Stimulated activated CD4-positive, alpha-beta T cell treated with anti-CD3 and anti-CD28 coated beads, Interleukin-4, amount 100 ng/mL, for 24 hours (primary cell): ENCODE measurements at places on chromosomes 4 and X.

DNA sequence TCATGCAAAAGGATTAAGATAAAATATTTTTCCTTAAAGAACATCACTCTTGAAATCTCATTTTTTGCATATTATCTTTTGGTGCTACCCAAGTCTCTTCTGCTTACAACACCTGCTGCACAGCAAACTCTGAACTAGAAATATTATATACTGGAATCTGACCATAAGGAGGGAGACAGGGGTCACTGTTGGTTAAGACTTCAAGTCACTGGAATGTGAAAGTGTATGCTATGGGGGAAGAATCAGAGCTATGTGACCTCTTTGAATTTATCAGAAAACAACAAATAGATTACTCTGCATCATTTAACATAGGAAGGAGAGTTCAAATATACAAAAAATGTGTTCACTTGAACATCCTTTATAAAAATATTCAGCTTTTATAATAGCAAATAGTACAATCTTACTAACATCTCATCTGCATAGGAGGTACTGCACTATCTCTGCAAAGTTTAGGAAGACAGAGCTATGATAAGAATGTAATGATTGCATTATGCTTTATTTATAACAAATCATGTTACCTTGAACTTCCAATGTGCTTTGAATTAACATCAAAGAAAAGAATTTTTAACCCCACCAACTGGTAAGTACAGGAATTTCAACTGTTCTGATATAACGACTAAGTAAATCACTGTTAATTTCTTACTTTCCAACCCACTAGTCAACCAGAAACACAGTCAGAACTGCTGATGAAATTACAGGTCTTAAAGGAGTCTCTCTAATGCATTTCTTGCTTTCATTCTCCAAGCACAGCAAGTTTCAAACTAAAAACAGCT is 69.8 kb downstream of the ZNF827 start:
- DNase-seq, result no peak

GRCh38 chr4:77146186-77147078 is 10.6 kb upstream of the CCNG2 start:
- no peak for DNase-seq

DNA sequence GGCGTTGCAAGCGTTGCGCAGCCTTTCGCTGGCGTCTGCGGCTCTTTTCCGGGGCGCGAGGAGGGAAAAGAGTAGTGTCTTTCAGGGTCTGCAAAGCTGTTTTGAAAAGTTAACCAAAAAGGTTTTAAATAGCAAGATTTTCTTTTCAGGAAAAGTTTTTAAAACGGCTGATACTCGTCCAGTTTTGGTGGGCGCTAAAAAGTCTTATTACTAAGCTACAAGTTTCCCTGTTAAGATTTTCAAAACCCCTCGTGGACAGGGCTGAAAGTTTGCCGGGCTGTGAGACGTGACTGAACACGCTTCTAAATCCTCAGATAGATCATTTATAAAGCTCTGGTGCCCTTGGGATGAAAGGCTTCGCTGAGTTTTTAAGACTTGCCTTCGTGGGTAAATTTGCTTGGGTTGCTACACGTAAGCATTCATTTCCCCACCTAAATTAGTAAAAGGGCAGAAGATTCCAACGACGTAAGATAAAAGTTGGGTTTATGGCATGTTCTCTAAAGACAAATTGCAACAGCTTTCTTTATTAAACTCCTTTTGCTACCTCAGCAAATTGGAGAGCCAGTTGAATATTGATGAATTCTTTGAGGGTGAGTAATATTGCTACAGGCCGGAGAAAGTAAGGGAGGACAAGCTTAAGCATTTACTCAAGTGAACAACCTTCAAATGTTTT is 91.5 kb downstream of the HPRT1 start:
- no peak for DNase-seq

- no peak for DNase-seq
Observed at GRCh38 chrX:8673201-8673600, 58.7 kb downstream of the ANOS1 start.

DNA sequence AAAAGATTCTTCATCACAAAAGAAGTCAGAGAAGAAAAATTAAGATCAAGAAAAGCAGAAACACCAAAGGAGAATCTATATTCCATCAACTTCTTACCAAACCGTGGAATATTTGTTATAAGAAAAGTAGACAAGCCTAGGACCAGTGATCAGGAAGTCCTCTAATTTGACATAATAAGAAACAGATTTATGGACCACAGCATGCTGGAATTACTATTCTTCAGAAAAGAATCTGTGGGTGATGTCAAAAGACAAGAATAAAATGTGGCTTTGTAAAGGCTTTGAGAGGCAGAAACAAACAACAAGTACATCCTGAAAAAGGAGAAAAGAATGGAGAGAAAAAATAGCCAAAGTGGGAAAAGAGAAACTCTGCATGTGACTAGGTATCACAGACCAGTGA is 123.3 kb downstream of the SLC10A7 start:
- DNase-seq, result no peak

GRCh38 chr4:111499706-111500105 is 645.5 kb upstream of the FAM241A start:
- DNase-seq, result no peak

DNA sequence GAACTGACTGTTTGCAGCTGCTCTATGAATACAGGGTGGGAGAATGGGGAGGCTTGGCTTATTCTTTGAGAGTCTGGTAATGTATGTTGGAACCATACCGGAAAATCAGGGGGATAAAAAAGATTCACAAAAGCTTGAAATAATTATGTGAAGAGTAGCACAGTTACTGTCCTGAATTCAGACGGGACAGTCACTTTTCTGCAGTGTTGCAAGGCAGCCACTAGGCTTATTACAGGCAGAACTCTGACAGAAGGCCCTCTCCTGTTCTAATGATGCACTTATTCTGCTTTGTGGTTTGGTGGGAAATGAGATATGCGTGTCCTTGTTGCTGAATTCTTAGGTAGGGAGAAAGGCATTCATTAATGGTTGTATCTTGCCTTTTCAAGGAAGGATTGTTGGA is 37.2 kb downstream of the GUCY1B1 start:
- DNase-seq, result no peak
